ENCODE measurements at places on chromosomes 11 and 22.
A peak's percentile ranks its signal among the peaks of the same experiment; 100 is the strongest.

GRCh38 chr11:79291948-79292347 is 148.9 kb downstream of the TENM4 start:
- no peak for DNase-seq

DNA sequence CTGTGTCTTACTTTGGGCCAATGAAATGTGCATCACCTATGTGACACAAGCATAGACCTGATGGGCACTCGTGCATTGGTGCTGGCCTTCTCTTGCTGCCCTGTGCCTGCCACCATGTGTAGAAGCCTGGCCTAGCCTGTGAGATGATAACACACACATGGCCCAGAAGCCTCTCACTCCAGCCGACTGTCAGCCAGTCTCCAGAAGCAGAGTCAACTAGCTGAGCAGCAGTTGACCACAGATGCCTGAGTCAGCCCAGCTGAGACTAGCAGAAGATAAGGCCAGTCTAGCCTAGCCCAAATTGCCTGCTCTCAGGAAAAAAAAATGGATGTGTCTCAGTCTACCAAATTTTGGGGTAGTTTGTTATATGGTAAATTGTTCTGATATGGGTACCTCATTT is 46.2 kb downstream of the CSNK2A3 start:
- DNase-seq, result no peak

DNA sequence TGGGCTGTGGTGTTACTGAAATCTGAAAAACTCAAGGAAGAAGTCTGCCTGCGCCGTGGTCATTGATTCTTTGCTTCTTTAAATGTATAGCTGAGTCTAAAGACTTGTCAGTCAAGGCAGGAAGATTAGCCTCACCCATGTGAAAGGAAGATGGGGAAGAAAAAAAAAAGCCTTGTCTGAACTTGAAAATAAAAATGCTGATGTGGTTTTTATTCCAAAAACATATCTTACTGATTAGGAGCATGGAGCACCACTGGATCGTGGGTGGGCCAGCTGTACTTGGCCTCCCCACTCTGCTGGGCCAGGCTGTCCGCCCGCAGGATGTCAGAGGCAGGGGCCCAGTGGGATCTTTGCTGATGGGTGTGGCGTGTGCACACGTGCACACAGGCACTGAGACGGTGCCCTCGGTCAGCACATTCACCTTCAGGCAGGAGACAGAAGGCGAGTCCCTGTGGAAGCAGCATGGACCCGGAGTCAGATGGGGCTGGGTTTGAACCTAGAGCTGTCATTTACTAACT is 111.9 kb downstream of the WNT7B start:
- no peak for DNase-seq

GRCh38 chr22:17911312-17911705 is 113.1 kb downstream of the MICAL3 start:
- no peak for DNase-seq

GRCh38 chr22:22952531-22953280 is 65.1 kb downstream of the IGLL5 start:
- no peak for DNase-seq

- no peak for DNase-seq
Observed at GRCh38 chr11:116312570-116313391, 460.0 kb downstream of the BUD13 start.

DNA sequence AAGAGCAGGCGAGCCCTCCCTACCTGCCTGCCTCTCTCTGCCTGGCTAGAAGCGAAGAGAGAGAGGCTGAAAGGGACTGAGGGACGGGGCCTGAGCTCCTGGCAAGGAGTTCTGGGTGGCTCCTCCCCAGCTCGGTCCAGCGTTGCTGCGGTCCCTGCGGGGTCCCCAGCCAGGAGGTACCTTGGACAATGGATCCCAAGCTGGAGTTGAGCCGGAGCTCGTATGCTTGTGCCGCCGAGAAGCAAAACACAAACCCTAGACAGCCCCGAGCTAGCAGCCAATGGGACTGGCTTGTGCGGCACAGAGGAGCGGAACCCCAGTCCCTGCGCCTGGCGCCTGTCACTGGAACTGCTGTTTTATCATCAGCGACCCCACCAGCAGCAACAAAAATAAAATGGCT is 18.3 kb downstream of the SLC25A18 start:
- no peak for DNase-seq

- no peak for DNase-seq
Observed at GRCh38 chr11:72574548-72575460, 99.4 kb downstream of the PDE2A start.

GRCh38 chr11:46676436-46677158 is 23.8 kb downstream of the ARHGAP1 start:
- DNase-seq, result no peak

GRCh38 chr11:1504138-1504537 is 17.6 kb upstream of the MOB2 start:
- DNase-seq, result no peak

DNA sequence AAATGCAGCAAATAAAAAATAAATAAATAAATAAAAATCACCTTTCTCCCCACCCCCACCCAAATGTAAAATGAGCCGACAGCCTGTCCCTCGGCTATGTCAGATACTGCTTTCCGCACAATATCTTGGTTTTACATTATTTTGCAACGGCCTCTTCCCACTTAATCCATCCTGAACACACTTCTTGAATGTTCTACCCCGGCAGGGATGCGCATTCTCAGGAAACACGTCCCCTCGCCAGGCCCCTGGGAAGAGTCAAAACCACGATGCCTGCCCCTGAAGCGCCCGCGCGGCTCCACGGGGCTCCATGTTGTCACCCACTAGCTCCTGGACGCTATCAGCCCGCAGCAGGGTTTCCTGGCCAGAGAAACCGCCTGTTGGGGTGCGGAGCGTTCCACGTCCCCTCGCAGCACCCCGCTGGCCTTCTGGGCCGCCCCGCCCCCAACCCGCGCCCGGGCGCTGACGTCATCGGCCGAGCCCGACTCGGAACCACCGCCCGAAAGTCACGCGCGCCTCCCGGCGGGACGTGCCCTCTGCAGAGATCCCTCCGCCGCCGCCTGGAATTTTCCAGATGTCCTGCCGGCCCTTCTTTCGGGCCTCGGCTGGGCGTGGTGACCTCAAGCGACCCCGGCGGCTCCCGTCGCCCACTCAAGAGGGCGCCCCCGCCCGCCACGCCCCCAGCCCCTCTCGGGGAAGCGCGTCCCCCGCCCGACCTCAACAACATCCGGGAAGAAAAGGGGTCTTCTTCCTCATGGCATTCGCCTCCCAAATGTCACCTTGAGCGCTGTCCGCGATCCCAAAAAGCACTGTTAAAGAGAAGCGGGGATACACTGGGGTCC is 585 bp upstream of the NEAT1 start:
- peak; percentile 98 for DNase-seq

DNA sequence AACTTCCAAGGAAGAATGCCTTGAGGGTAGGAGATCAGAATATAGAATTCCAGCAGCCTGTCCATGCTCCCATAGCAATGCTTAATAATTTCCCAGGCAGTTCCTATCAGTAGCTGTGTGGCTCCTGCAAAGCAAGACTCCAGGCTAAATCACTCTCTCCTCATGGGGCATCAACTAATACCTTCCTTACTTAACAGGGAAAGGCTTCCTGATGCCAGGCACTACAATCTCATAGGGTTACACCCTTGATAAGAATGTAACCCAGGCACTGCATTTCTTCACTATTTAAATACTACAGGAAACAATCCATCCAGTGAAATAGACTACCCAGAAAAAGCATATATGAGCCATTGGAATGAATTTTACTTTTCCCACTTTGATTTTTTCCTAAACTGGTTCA is 615.0 kb upstream of the ARHGAP42 start:
- DNase-seq, result no peak

GRCh38 chr22:21445437-21446127 is 21.6 kb upstream of the TMEM191C start:
- DNase-seq, result no peak

DNA sequence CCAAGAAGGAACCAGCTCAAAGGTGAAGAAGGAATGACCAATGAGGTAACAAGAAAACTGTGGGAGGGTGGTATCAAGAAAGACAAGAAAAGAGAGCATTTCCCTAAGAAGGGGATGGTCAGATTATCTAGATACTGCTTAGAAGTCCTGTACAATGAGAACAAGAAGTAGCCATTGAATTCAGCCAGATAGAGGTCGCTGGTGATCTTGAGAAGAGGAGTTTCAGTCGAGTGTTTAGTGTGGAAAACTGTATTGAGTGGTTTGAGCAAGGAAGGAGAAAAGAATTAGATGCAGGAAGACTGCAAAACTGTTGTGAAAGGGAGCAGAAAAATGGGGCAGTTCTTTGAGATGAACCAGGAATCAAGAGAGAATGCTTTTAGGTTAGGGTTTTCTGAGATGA is 74.6 kb upstream of the FAT3 start:
- DNase-seq, result no peak

DNA sequence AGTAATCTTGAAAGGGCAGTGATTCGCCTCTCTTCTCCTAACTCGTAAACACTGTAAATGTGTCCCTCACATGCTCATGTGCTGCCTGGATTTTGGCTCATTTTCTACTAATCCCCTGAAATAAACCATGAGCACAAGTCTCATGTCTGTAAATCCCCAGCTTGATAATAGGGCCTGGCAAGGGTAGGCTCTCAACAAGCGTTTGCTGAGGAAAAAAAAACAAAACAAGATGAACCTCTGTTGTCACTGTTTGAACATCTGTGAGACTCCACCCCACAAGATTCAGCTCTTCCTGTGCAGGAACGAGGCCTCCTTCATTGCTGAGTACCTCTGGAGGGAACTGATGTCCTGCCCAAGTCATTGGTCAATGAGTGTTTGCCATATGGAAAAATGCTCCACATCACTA is 4.5 kb upstream of the CYB5R2 start:
- no peak for DNase-seq

- DNase-seq, result no peak
Observed at GRCh38 chr11:64490562-64491216, 100.3 kb upstream of the SLC22A12 start.

- DNase-seq, result peak; percentile 89
Observed at GRCh38 chr11:12376259-12377081, 901 bp upstream of the PARVA start.

DNA sequence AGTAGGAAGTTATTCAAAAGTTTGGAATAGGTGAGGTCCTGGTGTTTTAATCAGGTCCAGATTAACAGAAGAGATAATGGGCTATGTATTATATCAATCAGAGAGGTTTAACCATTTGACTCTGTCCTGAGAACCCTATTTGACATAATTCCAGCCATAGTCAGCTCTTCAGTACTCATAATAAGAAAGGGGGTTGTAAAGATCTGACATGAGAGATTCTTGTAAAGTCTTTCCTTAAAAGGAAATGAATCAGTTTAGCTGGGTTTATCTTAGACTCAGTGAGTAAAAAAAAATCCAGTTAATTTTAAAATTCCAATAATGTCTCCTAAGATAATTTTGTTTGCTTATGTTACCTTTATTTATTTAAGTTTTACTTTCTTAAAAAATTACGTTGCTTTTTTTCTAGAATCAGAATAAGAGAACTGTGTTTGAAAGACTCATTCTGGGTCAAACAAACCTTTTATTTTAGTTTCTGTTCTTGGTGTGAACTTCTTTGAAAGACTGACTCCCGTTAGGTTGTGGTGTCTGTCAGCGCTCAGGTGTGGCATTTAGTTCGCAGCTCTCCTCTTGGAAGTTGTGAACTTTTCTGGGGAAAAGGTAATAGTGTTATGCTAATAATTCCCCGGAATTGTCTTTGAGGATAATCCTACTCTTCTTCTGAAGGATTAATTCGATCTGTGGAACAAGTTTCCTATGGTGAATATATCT is 20.5 kb downstream of the NUCB2 start:
- DNase-seq, result no peak

DNA sequence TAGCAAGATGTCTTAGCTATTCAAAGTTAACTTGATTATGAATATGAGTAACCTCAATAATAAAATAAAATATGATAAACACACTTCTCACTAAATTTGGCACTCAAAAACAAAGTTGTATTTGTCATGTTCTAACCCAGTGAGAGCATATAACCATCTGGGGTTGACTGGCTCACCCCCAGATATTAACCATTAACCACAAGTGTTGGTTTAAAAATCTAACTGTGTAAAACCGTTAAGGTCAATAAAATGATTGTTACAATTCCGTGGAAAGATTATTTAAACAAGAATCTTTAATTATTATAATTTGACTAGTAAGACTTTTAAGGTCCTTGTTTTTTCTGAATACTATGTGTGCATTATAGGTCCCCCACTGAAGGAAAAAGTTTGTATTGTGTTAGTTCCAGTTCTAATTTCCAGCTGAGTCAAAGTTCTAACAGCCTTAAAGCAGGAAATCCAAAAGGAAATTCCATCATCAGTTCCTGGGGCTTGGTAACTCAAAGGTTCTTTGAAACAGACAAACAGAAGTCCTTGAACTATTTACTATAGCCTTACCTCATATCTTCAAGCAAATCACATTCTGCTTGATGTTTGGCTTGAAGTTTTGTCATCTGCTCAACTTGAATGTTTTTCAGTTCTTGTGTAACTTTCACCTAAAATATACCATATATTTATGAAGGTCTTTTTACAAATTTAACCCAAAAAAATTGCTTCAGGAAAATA is 2.5 kb downstream of the FCHSD2 start:
- peak; percentile 60 for DNase-seq

GRCh38 chr22:26949193-26949592 is 291.8 kb downstream of the MIAT start:
- DNase-seq, result peak; percentile 5

DNA sequence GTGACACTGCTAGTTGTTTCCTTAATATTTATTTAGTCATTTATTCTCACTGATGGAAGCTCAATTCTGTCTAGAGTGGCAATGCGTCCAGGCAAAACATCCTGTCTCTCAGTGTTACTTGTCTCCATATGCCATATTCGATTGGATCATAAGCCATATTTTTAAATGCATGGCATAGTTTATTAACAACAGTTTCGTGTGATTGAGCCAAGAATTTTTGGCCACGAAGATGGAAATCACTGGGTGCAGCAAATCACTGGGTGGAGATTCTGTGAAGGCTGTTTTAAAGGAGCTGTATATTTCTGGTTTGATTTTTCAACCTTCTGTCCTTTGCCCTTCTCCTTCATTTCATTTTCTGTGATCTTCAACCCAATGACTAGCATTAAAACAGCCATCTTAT is 205.2 kb downstream of the JRKL start:
- no peak for DNase-seq

- no peak for DNase-seq
Observed at GRCh38 chr11:130473795-130474377, 25.4 kb downstream of the ADAMTS15 start.

DNA sequence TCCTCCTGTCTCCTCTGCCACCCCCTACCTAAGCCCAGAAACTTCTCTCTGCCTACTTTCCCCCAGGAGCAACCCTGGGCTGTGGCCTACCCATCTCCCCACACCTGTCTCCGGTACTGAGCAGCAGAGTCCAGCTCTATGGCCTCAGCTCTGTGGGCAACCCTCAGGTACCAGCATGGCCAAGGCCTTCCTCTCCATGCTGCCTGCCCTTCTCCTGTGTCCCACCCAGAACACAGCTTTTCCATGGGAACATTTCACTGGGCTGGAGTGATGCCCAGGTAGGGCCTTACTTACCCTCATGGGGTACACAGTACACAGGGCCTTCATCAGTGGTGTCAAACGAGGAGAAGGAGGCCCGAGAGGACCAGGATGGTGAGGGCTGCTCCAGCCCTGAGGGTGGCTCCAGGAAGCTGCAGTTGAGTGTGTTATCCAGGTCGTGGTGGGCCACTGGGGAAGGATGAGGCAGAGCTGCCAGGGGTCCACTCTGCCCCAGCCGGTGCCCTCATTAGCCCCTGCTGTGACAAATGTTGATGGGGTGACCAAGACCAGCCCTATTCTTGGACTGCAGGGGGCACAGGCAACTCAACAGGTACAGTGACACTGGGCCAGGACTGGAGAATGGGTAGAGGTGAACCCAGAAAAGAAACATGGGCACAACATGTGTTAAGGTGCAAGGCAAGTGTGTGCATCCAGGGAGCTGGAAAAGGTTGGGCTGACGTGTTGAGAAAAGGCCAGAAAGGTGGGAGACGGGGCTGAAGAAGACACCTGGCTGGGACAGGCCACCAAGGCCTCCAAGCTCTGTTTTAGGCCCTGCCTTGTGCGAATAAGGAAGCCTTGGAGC is 10.3 kb downstream of the SCARF2 start:
- no peak for DNase-seq

All from cardiac fibroblast (primary cell).